Activated CD8-positive, alpha-beta T cell treated with anti-CD3 and anti-CD28 coated beads, Interleukin-2, amount 10 ng/mL, durations not matched to agents 7 days and 5 days (primary cell): ENCODE measurements at places on chromosomes 11 and 22.

DNA sequence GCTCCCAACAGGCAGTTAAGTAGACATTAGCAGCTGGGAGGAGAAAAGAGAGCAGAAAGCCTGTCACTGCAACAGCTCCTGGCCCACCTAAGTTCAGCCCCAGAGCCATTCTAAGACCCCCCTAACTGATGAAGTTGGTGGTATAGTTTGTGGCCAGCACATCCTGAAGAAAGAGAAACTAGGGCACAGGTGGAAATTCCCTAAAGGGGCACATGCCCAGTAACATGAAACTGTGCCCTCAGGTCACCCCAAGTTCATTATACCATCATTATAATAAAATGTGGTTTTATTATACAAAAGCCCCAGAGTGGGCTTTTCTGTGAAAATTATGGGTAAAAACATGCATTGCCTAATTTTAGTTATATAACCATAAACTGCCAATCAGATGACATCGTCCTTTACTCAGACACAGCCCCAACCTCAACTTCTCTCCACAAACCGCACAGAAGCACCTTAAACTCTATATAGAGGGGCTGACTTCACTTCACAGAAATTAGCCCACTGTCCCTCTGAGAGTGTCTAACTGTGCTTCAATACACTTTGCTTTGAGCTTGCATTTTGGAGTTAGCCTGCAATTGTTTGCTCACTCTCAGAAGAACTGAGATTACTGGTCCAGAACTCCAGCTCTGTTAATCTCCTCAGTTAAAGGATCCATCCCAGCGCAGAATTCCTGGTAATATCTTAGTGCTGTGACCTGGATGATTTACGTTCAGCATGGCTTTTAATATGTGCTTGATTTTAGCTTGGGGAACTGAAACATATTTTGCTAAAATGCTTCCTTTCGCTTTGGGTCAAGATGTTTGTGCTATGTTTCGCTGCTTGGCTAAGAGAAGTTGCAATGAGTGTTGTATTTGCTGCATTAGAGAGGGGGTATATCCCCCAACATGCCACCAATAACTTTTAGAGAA lies 1.8 kb upstream of the APOL3 start:
- DNase-seq: peak; percentile 79

DNA sequence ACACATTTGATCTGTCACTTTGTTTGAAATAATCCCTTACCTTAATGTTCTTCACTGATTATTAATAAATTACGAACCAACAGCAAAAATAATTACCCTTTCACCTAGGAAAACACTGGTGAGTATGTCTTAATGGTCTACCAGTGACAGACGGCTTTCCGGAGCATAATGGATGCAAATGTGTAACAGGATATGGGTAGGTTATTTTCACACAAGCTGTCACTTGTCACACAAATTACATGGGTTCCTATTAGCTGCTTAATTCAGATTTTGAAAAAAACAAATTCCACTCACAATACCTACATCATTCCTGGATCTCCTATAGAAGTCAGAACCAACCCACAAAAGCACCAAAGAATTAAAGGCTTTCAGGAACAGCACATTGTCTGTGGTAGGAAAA lies 127.9 kb downstream of the WT1 start:
- DNase-seq: no peak

DNA sequence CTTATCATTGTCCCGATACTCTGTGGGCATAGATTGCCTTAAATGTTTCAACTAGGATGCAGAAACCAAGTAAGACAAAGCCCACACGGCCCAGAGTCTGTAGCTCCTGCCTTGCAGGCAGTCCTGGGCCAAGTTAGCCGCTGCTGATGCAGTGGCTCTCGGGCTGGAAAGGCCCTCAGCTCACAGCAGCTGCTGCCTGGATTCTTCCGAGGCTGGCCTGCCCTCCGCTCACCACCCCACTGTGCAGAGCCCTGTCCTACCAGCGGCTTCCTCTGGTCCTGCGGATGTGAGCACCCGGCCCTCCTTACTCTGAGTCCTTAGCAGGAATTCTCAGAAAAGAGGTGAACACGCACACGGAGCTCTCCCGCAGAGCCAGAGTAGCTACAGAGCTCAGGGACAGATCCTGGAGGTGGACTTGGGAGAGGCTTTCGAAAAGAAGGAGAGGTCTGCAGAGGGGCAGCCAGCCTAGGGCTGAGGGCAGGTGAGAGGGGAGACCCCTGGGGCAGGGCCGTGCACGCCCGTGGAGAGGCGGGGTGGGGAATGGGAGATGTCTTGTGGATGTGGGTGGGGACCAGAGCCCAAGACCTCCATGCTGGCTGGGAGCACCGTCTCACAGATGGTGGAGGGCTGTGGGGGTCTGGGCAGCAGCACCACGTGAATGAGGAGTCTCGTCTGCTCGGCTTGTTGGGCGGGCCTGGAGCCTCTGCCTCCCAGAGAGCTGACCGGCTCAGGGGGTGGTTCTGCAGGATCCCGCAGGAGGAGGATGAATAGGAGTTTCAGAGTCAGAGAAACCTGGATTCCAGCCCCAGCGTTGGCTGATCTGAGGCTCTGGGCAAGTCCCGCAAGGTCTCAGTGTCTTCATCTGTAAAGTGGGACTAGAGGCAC lies 117.4 kb upstream of the B3GAT1 start:
- DNase-seq: no peak

GRCh38 chr11:66728693-66729385 lies at the start of gene SPTBN2:
TSS of gene SPTBN2 (minus strand) at chr11:66729216. CDS start at chr11:66721240, 7,976 bp downstream.
- DNase-seq: no peak

DNA sequence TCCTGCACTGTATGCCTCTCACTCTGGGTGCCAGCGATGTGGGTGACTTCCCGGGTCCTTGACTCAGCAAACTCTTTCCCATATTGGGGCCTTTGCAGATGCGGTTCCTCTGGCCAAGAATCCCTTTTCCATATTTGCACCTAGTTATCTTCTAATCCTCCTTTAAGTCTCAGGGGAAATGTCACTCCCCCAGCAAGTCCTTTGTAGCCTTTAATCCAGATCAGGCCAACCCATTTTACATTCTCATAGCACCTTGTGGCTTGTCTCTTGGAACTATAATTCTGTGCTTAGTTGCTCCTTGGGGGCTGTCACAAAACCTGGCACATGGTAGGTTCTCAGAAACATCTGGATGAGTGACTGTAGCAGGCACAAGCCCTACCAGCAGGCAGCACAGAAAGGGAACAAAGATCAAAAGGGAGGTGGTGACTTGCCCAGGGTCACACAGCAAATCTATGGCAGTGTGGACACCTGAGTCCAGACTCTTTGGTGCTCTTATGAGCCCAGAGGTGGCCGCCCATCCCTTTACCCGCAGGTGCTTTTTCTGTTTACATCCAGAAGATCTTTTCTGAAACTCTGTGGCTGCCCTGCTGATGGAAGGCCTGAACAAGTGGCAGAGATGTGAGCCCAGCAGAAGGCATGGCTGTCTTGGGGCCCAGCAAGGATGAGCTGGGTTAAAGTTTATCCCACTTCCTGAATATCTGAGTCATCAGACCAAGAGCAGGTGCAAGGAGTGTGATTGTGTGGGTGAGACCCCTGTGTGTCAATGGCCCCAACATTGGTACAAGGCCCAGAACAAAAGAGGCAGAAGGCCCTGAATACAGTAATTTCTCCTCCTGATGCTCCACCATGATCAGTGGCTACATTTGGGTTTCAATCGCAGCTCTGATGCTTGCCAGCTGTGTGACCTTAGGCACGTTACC lies 78.6 kb upstream of the GRK3 start:
- DNase-seq: no peak
